ENCODE measurements at places on chromosomes 16 and 17.

DNA sequence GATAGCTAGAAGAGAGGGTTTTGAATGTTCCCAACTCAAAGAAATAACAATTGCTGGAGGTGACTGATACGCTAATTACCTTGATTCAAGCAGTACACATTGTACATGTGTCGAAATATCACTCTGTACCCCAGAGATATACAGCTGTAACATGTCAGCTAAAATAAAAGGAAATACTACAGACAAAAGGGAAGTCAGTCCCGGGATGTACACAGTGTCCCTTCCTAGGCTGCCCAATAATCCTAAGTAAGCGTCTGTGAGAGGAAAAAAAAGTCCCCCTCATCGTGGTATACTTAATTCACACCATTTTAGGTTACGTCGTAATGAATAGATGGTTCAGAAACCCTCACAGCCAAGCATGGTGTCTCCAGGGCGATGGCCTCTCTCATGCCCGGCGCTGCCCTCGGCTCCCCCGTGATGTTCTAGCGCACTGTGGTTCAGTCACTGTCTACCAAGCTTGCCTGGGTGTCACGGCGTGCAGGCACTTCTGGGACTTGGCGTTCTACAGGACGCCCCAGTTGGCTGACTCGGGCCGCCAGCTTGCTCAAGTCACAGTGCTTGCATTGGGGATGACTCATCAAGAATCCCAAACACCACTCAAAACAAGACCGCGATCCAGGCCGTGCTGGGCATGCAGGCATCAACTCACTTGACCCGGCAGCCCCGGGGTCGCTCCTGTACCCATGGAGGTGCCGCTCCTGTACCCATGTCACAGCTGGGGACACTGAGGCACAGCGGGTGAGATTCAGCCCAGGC is 27.6 kb downstream of the CCDC40 start:
- DNase-seq: no peak

- DNase-seq: peak; percentile 39
Observed at GRCh38 chr16:81444448-81445121, at the start of gene CMIP. Gene CMIP (plus strand): TSS chr16:81444808.

- DNase-seq: no peak
Observed at GRCh38 chr16:73921295-73921694, 375.3 kb upstream of the PSMD7 start.

DNA sequence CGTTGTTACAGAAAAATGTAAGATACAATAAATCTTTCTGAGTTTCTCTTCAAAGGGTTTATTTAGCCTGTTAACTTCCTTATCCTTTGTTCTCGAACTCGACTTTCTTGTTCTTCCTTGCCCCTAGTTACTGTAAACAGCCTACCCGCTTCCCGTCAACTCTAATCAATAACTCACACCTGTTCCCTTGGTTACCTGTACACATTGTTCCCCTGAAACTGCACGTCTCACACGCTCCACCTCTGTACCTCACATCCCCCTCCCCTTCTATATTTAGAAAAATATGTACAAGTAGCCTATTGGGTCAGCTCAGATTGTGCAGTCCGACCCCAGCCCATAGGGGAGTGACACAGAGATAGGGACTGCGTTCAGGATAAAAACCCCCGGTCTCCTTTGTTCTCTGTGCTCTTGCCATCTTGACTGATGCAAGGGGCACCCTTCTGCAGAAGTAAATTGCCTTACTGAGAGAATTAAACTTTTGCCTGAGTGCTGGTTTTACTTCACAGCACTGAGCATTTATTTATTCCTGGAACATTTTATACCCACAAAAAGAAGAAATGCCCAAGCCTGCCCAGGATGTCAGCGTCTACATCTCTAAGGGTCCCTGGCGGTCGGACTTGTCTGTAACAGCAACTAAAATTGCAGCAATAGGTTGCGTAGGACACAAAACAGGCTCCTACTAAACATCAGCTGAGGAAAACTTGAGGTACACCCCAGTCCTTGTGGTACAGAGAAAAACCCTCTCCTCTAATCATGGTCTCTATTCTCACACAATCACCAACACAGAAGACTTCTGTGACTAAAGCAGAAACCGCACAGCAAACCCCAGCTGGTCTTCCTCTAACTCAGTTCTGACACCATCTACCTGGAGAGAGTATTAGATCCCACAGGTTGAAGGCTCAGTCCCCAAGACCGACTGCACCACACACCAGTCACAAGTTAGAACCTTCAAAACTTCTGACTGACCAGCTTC is 11.3 kb downstream of the WDR45B start:
- DNase-seq: no peak

DNA sequence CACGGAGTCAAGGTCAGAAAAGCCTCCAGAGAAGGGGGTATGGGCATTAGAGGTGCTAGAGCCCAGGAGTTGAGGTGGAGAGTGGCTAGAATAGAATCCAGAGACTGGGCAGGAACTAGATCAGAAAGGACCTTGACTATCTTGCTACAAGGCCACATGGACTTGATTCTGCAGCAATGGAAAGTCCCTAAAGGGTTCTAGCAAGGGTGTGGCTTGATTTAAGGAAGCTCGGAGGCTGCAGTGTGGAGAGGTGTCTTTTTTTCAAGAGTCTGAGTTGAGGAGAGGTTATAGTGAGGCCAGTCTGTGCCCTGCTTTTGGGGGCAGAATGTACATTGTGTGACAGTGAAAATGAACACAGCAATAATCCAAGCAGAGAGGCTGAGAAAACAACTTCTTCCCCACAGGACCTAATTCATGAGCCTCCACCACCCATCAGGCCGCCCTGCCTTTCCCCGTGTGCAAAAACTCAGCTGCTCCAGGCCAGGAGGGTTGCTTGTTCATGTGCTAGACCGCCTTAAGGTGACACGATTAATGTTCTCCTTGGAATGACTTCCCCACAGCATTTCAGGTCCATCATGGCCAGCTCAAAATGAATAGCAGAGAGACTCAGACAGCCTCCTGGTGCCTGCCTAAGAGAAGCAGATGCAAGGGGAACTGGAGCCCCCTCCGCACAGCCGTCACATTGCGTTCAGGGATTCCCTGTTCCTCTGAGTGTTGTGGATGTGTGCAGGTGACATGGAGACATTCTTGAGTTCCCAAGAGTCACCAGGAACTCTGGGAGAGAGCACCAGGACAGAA is 8.7 kb upstream of the BEAN1 start:
- DNase-seq: no peak

DNA sequence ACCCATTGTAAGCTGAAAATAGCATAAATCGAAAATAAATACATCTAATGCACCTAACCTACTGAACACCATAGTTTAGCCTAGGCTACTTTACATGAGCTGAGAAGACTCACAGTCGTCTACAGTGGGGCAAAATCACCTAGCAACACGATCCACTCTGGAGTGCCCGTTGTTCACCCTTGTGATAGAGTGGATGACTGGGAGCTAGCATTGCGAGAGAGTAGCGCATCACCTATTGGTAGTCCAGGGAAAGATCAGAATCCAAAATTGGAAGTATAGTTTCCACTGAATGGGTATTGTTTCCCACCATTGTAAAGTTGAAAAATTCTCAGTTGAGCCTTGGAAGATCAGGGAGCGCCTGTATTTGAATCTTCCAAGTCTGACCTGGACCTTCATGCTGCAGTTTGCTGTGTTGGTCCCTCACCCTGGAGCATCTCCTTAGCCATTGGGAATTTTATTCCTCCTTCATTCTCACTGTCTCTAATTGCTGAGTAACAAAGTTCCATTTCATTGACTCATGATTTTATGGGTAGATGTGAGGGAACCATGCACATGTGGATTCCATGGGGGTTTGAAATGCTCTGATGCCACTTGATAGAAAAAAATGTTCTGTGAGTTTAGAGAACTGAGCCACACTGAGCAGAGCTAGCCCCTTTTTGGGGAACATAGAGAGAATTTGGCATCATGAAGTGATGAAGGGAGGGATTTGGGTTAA is 19.6 kb downstream of the AKAP1 start:
- no peak for DNase-seq

DNA sequence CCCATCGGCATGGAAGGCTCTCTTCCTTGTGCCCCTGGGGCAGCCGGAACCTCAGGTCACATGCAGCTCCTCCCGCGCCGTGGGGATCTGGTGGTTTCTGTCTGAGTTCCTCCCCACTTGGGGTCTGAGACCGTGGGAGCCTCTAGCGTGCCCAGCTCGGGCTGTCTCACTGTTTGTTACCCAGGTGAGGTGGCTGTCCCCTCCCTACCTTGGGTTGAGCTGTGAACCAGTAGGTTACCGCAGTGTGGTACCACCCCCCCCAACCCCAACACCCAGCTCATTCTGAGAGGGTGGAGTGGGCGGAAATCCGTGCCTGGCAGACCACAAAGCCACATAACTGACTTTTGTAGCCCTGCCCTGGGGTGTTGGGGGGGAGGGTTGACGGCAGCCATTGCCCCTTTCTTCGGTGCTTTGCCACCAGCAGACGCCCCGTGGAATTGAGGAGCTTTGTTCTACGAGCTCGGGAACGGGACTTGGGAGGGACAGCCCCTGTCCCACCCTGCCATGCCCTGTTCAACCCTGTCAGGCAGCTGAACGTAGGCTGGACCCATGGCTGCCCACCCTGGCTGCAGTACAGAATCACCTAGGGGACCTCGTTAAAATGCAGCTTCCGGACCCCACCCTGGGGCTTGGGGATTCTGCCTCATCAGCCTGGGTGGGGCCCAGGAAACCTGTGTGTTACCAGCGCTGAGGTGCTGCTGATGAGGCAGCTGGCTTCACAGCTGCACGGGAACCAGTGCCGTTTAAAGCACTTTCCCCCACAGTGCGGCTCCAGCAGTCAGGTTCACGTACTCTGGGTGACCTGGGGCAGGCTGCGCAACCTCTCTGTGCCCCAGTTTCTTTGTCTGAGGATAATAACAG is 18.5 kb downstream of the RAP1GAP2 start:
- DNase-seq: peak; percentile 76

DNA sequence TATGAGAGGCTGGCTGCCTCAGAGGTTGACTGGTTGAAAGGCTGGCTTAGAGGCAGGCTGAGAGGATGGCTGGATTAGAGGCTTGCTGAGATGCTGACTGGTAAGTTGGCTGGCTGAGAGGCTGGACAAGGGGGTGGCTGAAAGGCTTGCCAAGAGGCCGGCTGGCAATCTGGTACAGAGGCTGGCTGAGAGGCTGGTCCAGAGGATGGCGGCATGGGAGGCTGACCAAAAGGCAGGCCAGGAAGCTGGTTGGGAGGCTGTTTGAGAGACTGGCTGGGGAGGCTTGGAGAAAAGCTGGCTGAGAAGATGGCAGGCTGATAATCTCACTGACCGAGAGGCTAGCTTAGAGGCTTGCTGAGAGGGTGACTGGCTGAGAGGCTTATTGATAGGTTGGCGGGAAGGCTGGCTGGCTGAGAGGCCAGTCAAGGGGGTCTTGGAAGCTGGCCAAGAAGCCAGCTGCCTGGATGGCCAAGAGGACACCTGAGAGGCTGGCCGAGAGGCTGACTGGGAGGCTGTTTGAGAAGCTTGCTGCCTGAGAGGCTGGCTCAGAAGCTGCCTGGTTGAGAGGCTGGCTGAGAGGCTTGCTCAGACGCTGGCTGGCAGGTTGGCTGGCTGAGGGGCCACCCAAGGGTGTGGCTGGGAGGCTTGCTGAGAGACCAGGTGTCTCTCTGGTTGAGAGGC is 34.2 kb upstream of the ACSM2B start:
- no peak for DNase-seq

GRCh38 chr17:46264456-46265198 is 30.3 kb upstream of the LRRC37A start:
- DNase-seq: no peak

DNA sequence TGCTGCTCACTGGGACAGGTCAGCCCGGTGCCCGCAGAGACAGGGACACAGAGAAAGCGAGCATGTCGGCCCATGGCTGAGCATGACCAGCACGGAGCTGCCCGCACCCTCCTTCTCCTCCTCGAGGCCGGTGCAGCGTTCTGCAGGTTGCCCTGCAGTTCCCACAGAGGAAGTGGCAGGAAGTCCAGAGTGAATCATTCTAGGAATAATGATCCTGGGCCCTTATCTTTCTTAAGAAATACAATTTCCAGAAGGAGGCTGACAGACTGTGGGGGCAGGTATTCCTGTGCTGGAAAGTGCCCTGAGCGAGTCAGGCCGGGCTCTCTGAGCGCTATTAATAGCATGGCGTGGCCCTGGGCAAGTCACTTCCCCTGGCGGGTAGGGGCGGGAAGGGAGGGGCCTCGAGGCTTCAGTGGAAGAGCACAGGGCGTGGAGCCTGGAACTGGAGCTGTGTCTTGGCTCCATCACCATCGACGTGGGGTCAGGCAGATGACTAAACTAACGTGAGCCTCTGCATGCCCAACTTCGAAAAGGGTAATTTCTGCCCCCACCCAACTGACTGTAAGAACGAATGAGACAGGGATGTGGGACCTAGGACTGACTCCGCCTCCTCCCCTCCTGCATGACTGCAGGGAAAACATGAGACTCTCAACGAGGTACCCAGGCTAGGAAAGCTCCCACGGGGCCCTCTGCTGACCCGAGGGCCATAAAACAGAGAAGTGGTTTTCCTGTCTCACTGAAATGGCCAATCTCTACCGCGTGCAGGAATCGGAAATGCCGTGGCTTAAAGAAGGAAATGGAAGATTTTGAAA is 9.8 kb downstream of the TMEM204 start:
- no peak for DNase-seq

GRCh38 chr16:50480206-50480605 is 68.0 kb upstream of the NKD1 start:
- no peak for DNase-seq

DNA sequence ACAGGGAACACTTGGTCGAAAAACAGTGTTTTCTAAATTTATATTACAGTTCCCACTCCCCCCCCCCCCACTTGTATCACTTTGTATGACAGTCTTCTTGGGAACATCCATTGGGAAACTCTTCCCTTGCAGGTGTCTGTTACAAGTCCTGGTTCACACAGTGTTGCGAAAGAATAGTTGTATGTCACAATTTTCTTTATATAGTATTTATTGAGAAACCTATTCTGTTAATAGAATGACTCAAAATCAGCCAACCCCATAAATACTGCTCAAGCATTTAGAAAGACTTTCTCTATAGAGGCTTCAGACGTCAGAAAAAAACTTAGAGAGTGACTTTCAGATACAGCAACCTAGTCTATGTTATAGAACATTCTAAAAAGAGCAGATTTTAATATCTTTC is 414.4 kb downstream of the WWOX start:
- DNase-seq: no peak

- no peak for DNase-seq
Observed at GRCh38 chr16:21590796-21591195, 8.6 kb upstream of the METTL9 start.

GRCh38 chr16:12009922-12010321 is 33.4 kb downstream of the SNX29 start:
- DNase-seq: no peak

DNA sequence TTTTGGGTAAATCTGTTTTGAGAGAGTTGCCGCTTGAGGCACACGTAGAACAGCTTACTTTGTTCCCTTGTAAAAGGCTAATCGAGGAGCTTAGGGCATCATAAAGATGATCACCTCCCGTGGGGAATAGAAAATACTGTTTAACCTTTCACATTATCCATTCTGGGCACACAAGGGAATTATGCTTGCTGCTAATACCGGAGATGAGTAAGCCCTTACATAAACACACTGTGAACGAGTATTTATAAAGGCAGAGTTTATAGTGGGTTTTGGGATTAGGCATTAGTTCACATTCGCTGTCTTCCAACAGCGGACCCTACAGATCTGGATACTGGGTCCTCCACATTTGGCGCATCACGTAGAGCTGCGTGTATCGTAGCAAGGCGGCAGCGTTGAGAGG is 51.2 kb upstream of the CNTNAP4 start:
- no peak for DNase-seq

GRCh38 chr17:32529604-32530003 is 42.8 kb downstream of the CDK5R1 start:
- DNase-seq: no peak
